ENCODE measurements at places on chromosomes 16 and 17.
A peak's percentile ranks its signal among the peaks of the same experiment; 100 is the strongest.

GRCh38 chr17:45228763-45229539 is 7.3 kb downstream of the FMNL1 start:
- peak; percentile 56 for DNase-seq

DNA sequence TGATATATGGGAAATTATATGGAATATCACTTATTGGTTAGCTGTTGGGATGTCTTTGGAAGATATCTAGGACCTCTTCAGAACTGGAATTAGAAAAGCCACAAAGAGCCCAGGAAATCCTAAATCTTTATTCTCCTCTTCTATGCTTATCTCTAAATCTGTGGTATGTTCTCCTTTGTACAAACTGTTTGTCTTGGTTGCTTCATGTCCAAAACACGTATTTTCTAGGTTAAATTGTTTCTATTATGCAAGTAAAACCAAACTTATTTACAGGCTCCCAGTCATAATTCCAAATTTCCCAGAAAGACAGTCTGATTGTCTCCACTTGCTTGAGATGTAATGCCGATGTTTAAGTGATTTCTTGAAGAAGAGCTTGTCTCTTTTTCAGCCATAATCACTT is 650.9 kb downstream of the CDH11 start:
- DNase-seq = no peak

- DNase-seq = no peak
Observed at GRCh38 chr16:88856122-88856827, 472 bp downstream of the GALNS start.

- DNase-seq = no peak
Observed at GRCh38 chr17:77099997-77100396, 40.8 kb upstream of the SEC14L1 start.

DNA sequence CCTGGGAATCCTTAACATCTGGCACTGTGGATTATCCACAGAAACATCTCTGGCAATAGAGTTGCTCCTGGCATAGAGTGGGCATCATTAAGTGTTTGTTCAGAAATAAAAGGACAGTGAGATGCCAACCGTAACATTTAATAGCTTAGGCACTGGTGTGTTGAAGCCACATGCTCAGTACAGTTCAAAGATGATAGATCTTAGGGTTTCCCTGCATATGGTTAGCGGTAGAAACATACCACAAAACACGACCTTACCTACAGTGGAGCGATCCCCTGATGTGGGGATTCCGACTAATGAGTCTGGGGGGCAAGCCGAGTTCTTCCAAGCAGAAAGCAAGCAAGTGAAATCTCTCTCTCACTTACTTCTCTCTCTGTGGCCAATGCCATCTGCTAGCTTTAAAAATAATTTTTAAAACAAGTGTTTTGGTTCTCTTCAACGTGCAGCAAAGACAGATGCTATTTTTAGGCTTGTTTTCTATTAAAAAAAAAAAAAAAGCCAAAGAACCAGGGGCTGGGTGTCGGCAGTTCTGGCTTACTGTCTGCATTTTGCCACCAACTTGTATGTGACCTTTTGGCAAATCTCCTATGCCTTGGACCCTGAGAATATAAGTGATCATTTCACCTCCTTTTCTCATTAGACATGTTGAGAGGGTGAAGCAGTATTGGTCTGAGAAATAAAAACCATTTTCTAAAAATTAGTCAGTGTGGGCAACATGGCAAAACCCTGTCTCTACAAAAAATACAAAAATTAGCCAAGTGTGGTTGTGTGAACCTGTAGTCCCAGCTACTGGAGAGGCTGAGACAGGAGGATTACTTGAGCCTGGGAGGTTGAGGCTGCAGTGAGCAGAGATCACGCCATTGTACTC is 89.2 kb upstream of the CACNG3 start:
- DNase-seq = no peak

GRCh38 chr17:81998212-81998611 is 20.8 kb downstream of the ASPSCR1 start:
- no peak for DNase-seq

DNA sequence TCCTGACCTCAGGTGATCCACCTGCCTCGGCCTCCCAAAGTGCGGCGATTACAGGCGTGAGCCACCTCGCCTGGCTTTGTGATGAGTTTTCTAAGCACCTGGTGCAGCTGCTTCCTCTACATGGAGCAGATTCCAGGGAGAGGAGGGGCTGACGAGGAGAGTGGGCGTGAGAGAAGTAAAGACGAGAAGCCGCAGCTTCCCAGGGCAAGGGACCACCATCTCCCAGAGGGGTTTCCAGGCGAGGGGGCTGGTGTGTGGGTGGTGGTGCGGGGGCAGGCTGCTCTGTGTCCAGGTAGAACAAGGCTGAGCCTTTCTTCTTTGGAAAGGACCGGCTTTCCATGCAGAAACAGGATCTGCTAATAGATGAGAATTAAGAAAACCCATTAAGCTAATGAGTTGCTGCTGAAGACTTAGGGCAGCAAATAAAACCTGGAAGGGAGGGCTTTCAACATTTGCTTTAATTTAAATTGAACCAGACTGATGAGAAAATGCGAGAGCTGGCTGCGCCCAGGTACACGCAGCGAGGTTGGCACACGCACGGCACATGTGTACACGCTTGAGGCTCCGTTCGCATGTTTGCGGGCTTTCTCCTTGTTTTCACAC is 236.7 kb downstream of the RBFOX3 start:
- no peak for DNase-seq

DNA sequence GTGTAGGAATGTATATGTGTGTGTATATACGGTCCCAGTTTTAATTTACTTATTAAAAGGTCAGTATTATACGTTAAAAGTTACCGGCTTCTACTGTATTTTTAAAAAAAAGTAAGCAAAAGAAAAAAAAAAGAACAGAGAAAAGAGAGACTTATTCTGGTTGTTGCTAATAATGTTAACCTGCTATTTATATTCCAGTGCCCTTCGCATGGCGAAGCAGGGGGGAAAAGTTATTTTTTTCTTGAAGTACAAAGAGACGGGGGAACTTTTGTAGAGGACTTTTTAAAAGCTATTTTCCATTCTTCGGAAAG is 1.6 kb downstream of the NOG start:
- DNase-seq = no peak

- no peak for DNase-seq
Observed at GRCh38 chr17:74369221-74369620, 1.9 kb downstream of the GPR142 start.

GRCh38 chr16:59121411-59122261 is 387.5 kb upstream of the GOT2 start:
- DNase-seq = no peak

- DNase-seq = no peak
Observed at GRCh38 chr17:29603109-29603674, 10.3 kb downstream of the ANKRD13B start.

DNA sequence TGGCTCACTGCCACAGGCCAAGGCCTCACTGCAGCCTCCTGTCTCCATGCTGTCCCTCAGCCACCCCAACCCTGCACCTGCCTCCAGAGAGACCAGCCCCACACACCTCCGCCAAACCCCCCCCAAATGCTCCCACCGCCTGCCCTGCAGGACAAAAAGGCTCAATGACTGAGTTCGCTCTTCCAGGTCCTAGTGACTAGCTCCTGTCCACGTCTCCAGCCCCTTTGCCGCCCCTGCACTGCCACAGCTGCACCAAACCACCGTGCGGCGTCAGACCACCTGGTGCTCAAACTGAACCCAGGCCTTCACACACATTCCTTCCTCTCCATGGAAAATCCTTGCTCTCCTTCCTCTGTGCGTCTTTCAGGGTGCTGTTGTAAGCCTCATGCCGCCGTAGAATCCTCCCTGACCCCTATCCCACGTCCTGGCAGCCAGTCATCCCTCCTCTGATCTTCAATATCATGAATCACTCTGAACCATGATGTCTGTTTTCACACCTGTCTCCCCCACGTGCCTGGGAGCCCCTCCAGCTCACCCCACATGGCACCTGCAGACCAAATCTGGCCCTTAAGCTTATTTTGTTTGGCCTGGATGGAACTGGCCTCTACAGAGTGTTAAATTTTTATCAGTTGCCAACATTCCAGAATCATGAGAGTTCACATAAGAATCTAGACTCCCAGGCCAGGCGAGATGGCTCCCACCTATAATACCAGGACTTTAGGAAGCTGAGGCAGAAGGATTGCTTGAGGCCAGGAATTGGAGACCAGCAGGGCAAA is 4.3 kb upstream of the GSG1L start:
- no peak for DNase-seq

DNA sequence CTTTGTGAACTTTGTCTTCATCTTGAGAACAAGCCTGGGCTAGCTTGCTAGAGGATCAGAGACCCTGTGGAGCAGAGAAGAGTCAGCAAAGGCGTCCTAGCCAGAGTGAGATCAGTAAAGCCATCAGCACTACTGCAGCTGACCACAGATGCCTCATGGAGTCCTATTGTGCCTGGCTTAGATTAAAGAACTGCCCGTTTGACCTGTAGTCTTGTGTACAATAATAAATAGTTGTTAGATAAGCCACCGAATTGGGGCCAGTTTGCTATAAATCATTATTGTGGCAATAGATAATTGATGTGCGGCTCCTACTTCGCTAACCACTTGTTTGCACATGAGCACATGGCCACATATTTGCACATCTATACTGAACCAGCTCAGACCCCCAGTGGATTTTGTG is 103.0 kb downstream of the CYLD start:
- no peak for DNase-seq

DNA sequence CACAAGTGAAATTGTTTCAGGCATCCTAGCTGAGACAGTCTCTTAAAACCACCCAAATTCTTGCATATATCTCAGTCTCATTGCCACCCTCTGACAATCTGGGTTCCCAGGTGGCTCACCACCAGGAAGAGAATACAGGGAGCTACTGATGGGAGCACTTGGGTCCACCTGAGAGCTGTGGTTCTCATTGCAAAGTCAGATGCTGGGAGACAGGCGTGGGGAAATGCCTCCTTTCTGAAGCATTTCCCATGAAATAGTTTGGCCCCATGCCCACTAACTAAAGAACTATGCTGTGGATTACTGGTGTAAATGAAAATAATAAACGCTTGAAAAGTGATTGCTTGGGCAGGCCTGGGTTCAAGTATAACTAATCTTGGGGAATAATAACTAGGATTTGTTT is 70.3 kb downstream of the CMC2 start:
- no peak for DNase-seq

GRCh38 chr17:49000943-49001342 is 3.8 kb downstream of the IGF2BP1 start:
- no peak for DNase-seq

DNA sequence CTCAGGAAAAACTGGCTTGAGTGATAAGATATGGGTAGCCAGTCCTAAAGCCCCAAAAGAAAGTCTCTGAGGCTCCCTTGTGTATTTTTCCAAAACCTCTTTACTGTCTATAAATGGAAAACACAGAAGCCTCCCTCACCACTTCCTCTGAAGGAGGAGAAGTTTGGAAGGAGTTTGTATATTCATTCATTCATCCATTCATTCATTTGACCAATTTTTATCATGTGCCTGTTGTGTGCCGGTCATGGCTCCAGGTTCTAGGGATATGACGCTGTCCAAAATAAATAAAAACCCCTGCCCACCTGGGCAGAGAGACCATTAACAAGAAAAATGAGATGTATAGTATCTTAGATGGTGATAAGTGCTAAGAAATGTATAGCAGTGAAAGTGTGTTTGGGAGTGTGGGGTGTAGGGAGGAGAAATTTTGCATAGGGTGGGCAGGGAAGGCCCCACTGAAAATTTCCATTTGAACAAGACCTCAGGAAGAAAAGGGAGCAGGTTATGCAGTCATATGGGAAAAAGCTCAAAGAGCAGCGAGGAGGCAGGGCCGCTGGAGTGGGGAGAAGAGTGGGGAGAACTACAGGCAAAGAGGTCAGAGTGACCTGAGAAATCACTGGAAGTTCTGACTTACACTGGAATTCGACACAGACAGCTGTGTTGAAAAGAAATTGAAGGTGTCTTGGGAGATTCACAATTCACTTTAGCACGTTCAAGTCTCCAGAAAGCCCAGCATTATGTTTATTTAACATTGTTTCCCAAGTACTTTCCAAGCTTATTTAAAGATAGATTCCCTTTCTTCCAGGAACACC is 6.1 kb upstream of the WIPI1 start:
- no peak for DNase-seq

GRCh38 chr16:75485230-75486013 is 9.8 kb downstream of the CHST6 start:
- no peak for DNase-seq

DNA sequence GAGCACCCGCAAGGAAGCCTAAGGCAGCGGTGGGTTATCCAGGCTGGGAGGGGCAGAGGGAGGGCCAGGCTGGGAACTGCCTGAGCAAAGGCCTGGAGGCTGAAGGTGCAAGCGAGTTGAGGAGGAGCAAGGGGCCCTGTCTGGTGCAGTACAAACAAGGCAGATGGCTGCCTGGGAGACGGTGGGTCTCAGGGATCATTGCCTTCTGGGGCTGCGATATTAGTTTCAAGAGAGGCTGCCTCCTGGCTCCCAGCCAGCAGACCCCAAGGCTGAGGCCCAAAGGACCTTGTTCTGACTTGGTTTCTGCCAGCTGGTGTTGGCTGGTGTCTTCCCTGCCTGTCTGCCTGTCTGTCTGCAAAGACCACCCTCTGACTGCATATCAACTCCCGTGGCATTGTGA is 154.0 kb downstream of the IRF8 start:
- DNase-seq = no peak

DNA sequence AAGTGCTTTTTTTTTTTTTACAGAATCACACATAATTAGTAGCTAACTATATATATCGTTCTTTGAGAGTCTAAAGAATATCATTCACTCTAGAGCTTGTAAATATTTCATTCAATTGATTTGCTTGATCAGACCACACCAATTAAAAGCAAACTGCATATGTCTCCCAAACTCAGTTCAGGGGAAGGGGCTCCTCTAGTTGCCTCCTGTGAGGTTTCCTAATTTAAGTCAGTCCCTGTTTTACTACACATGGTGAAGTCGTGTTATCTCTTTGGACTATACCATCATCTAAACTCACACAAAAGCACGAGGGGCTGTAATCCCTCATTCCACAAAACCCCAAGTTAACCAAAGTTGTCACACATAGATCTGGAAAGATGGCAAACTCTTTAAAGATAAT is 11.7 kb downstream of the NACA2 start:
- DNase-seq = no peak

DNA sequence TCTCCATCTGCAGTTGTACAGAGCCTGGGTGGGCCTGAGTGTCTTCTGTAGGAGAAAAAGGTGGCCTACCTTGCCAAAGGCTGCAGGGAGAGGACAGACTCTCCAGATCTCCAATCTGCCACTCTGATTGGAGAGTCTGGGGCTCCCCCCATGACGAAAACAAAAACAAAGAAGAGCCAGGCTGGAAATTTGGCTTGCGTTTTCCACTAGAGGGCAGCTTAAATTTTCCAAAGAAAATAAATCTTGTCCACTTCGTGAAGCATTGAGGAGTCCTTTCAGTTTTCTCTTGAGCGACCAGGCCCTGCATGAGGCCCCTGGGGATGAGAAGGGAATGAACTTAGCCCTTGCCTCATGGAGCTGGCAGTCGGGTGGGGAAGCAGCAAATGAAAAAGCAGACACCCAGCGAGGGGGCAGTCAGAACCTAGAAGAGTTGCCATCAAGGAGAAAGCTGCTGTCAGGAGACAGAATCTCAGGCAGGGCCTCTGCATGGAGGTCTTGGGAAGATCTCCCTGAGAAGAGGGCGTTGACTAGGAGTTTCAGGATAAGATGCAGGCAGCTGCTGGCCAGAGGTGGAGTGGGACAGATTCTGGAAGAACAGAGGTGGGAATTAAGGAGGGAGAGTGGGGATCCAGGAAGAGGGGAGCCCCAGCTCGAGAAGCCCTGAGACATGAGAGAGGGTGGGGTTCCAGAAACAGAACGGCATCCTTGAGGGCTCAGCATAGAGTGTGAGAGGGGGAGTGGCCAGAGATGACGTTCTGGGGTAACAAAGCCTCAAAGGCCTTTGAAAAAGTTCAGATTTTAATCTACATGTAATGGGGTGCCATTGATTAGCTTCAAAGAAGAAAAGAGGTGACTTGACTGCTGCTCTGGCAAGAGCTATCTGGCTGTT is 8.4 kb upstream of the SHCBP1 start:
- peak; percentile 60 for DNase-seq
